ENCODE measurements at places on chromosomes 13 and 19.

DNA sequence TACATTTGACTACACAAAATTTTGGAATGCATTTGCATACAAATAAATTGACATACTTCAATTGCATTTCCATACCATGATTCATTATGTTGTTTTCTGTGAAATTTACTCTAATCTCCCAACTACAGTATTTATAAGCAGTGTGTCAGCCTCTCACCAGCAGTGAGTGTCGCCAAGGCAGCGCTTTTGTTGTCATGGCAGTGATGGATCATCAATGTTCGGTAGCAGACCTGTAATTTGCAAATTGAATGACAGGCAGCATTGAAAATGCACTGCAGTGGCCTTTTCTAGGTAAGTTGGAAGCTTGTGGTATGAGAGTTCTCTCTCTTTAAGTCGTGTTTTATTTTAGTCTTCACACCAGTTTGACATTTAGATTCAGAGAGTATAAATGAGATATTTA is 534.1 kb downstream of the PCDH17 start:
- DNase-seq: no peak

GRCh38 chr19:17860331-17860992 is 752 bp downstream of the RPL18A start:
- DNase-seq: no peak

DNA sequence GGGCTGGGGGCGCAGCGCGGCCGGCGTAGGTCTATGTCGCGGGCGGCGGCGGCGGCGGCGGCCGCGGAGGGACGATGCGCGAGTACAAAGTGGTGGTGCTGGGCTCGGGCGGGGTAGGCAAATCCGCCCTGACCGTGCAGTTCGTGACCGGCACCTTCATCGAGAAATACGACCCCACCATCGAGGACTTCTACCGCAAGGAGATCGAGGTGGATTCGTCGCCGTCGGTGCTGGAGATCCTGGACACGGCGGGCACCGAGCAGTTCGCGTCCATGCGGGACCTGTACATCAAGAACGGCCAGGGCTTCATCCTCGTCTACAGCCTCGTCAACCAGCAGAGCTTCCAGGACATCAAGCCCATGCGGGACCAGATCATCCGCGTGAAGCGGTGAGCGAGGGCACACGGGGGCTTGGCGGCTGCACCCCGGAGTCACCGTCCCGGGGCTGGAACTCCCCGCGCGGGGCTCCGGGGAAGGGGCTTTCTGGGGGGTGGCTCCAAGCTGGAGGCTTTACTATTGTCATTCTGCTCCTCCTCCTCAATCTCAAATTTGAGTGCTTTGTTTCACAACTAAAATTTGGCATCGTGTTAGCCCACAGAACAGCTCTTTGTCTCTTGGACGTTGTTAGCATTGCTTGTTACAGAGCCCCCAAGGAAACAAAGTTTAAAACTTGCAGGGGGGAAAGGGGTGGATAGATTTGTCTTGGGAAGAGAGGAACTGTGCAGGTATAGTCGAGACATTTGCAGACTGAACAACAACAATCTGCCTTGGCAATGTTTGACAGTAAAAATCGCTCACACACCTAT is 630 bp downstream of the RAP2A start:
- DNase-seq: peak; percentile 62

DNA sequence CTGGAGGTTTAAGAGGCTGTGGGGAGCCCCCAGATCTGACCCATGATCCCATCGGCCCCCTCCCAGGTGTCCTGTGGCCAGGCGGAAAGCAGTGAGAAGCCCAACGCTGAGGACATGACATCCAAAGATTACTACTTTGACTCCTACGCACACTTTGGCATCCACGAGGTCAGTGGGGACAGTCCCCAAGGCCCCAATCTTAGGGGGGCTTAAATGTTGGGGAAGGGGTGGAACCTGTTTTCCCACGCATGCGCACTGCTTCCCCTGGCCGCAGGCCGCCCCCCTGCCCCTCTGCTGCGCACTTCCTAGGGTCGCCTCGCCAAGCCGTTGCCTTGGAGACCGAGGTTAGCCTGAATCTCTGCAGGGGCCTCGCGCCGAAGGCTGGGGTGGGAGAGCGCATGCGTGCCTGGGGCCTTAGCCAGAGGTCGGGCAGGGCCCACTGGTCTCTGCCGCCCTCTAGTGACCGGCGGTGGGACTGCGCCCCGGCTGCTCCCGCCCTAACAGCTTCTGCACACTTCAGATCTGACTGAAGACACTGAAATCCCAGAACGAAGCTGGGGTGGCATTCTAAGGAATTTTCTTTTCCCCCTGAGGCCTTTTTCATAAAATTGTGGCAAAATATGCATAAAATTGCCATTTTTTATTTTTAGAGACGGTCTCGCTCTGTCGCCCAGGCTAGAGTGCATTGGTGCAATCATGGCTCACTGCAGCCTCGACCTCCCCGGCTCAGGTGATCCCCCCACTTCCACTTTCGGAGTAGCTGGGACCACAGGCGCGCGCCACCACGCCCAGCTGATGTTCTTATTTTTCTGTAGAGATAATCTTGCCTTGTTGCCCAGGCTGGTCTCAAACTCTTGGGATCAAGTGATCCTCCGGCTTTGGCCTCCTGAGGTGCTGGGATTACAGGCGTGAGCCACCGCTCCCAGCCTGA is 3.6 kb downstream of the PRMT1 start:
- DNase-seq: peak; percentile 86
